Activated CD8-positive, alpha-beta memory T cell treated with anti-CD3 and anti-CD28 coated beads, Interleukin-2, amount 10 ng/mL, durations not matched to agents 7 days and 5 days (primary cell): ENCODE measurements at places on chromosomes 4 and X. TPM values are rescaled to one million over a fixed set of nuclear protein-coding genes. Genes with fewer than 3 reads are reported as not detected.
A peak's percentile ranks its signal among the peaks of the same experiment; 100 is the strongest.

Gene NOX1
- not detected for total RNA-seq

Gene TMPRSS11E
- total RNA-seq = 0.12 TPM

GRCh38 chr4:76156635-76157034 is 8.4 kb upstream of the NUP54 start:
- H3K27me3 ChIP-seq = no peaks in the 10 kb centered on the region
- no peak overlapping the region for H3K27ac ChIP-seq
- H3K4me3 ChIP-seq = no peak overlapping the region
- H3K36me3 ChIP-seq = peaks cover 4% of the 10 kb centered on the region
- H3K4me1 ChIP-seq = no peaks in the 10 kb centered on the region
- DNase-seq = no peak

Gene GUCY2F
- total RNA-seq = not detected

- H3K4me3 ChIP-seq = peak overlapping the region; percentile 33
- H3K36me3 ChIP-seq = no peaks in the 10 kb centered on the region
- peaks cover 19% of the 10 kb centered on the region for H3K4me1 ChIP-seq
- no peaks in the 10 kb centered on the region for H3K27me3 ChIP-seq
- H3K27ac ChIP-seq = peak overlapping the region; percentile 63
- DNase-seq = no peak
Observed at GRCh38 chr4:98151145-98151924, 8.1 kb upstream of the STPG2 start.

Gene GLOD5
- not detected for total RNA-seq

DNA sequence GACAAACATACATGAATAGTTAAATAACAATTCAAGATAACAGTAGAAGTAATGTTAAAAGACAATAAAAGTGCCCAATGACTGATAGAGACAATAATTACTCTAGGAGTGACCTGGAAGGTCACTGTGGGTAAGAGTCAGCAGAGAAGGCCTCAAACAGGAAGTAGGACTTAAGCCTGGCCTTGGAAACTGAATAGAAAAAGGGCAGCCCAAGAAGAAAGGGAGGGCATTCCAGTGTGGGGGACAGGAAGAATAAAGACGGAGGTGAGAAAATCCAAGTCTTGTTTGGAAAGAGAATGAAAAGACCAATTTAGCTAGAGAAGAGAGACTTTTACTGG is 6.0 kb downstream of the P2RY4 start:
- DNase-seq = no peak
- peaks cover 11% of the 10 kb centered on the region for H3K4me1 ChIP-seq
- no peaks in the 10 kb centered on the region for H3K27me3 ChIP-seq
- H3K4me3 ChIP-seq = no peak overlapping the region

GRCh38 chrX:17741123-17741511 is 3.8 kb downstream of the SCML1 start:
- H3K4me3 ChIP-seq = no peak overlapping the region
- peaks cover 3% of the 10 kb centered on the region for H3K36me3 ChIP-seq
- peaks cover 19% of the 10 kb centered on the region for H3K4me1 ChIP-seq
- H3K27me3 ChIP-seq = peaks cover 47% of the 10 kb centered on the region

- no peak overlapping the region for H3K4me3 ChIP-seq
- DNase-seq = no peak
- H3K27ac ChIP-seq = no peak overlapping the region
- H3K36me3 ChIP-seq = no peaks in the 10 kb centered on the region
- peaks cover 9% of the 10 kb centered on the region for H3K27me3 ChIP-seq
Observed at GRCh38 chrX:118315529-118315928, 30.4 kb upstream of the WDR44 start.

GRCh38 chr4:6619466-6620255 is 20.8 kb upstream of the MRFAP1 start:
- peaks cover 25% of the 10 kb centered on the region for H3K36me3 ChIP-seq
- H3K4me3 ChIP-seq = no peak overlapping the region
- H3K4me1 ChIP-seq = no peaks in the 10 kb centered on the region
- H3K27ac ChIP-seq = no peak overlapping the region
- DNase-seq = no peak

DNA sequence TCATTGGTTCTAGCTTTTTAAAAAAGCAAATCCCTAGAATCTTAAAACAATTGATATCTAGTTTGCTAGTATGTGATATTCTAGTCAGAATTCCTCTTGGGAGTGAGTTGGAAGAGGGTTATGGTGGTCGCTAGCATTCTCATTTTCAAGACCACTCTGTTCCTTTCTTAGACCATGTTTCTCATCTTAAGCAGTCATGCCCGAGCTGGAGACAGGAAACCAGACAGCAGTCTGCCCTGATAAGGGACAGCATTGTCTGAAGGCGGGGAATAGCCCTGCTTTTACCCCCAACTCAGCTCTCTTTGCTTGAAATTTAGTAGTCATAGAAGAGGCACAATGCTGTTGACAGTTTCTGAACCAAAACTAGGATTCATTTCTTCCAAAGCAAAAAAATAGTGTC is 5.2 kb downstream of the KLF3 start:
- peaks cover 36% of the 10 kb centered on the region for H3K27me3 ChIP-seq
- peaks cover 39% of the 10 kb centered on the region for H3K4me1 ChIP-seq
- H3K36me3 ChIP-seq = no peaks in the 10 kb centered on the region
- H3K4me3 ChIP-seq = no peak overlapping the region
- no peak overlapping the region for H3K27ac ChIP-seq
- no peak for DNase-seq

GRCh38 chr4:118772081-118772766 is 63.7 kb downstream of the SEC24D start:
- DNase-seq = no peak
- H3K27ac ChIP-seq = no peak overlapping the region
- no peaks in the 10 kb centered on the region for H3K27me3 ChIP-seq
- peaks cover 1% of the 10 kb centered on the region for H3K4me1 ChIP-seq

- no peak overlapping the region for H3K4me3 ChIP-seq
- no peaks in the 10 kb centered on the region for H3K27me3 ChIP-seq
- no peak for DNase-seq
- peaks cover 24% of the 10 kb centered on the region for H3K36me3 ChIP-seq
- no peak overlapping the region for H3K27ac ChIP-seq
Observed at GRCh38 chrX:42951747-42952146, 173.8 kb upstream of the PPP1R2C start.

Gene ATP2B3
- total RNA-seq = not detected

DNA sequence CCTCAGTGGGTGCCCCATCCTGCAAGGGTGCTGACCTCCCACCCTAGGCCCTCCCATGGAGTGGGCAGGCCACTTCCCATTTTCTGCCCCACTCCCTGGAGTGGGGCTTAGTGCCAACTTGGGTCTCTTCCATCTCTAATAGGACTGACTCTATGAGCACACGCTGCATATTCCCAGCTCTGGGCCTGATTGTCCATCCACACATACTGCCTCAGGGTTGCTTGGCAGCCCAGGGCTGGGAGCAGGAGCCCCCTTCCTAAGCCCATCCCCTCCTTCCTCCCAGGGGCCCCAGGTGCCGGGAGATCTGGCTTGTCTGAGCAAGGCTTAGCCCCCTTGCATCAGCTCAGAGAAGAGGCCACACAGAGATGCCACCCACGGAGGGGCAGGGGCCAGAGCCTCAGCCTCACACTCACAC is 55.1 kb downstream of the PJA1 start:
- H3K4me3 ChIP-seq = no peak overlapping the region
- no peak for DNase-seq
- no peaks in the 10 kb centered on the region for H3K36me3 ChIP-seq
- H3K27me3 ChIP-seq = no peaks in the 10 kb centered on the region

DNA sequence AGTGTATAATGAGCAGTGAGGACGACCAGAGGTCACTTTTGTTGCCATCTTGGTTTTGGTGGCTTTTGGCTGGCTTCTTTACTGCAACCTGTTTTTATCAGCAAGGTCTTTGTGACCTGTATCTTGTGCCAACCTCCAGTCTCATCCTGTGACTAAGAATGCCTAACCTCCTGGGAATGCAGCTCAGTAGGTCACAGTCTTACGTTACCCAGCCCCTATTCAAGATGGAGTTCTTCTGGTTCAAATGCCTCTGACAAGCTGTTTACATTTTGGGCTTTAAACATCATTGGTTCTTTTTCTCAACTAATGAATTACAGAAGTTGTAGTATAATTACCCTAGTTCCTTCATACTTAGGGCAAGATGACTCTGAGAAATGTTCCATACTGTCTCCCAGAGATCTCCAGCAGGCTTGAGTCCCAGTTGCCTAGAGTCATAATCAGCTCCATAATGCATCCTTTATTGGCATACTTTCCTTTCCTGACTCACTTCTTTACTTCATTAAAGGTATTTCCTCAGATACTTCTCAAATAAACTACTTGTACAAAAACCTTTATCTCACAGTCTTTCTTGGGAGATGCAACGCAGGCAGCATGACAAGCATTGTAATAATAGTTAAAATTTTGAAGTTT is 136.5 kb downstream of the KDM6A start:
- no peak overlapping the region for H3K27ac ChIP-seq
- peaks cover 19% of the 10 kb centered on the region for H3K36me3 ChIP-seq
- H3K4me3 ChIP-seq = no peak overlapping the region
- H3K4me1 ChIP-seq = peaks cover 11% of the 10 kb centered on the region

GRCh38 chr4:93396272-93396671 is 432.3 kb upstream of the ATOH1 start:
- no peaks in the 10 kb centered on the region for H3K27me3 ChIP-seq
- no peaks in the 10 kb centered on the region for H3K4me1 ChIP-seq
- DNase-seq = no peak
- no peak overlapping the region for H3K4me3 ChIP-seq
- H3K27ac ChIP-seq = no peak overlapping the region

Gene NDP
- not detected for total RNA-seq

DNA sequence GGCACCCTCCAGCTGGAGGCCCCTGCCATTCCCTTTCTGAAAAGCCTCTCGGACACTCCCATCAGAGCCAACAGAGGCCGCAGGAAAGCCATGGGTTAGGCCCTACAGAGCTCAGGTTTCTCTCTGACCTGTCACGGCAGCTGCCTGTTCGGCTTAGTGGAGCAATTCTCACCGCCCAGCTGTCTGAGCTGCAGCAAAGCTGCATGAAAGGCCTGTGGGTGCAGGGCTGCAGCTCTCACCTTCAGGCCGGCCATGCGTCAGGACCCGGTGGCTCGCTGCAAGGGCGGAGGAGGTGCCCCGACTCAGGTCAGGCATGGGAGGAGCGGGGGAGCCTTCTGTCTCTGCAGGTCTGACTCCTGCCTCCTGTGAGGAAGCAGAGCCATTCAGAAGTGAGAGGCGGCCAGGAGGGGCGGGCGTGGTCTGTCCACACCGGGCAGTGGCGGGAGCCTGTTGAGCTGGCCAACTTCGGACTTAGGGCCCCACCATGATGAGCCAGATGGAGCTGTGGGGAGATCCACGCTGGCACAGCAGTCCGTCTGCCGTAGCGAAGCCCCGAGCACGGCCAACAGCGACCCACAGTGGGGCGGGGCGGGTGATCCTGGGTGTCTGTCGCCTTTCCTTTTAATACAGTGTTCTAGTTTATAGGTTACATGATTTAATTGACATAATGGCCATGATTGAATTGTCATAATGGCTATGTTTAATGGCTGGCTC is 23.4 kb downstream of the PDE6B start:
- no peak overlapping the region for H3K4me3 ChIP-seq
- H3K27ac ChIP-seq = no peak overlapping the region
- no peaks in the 10 kb centered on the region for H3K36me3 ChIP-seq
- DNase-seq = no peak
- no peaks in the 10 kb centered on the region for H3K4me1 ChIP-seq
- peaks cover 17% of the 10 kb centered on the region for H3K27me3 ChIP-seq

Gene SYAP1
- 13.1 TPM for total RNA-seq

Gene RAB41
- total RNA-seq = not detected
